Stimulated activated CD8-positive, alpha-beta memory T cell treated with anti-CD3 and anti-CD28 coated beads, Interleukin-2, amount 100 ng/mL, for 1 hour (primary cell): ENCODE measurements at places on chromosomes 16 and 17.

GRCh38 chr17:54785643-54786268 lies 114.9 kb upstream of the TOM1L1 start:
- DNase-seq, result no peak

- DNase-seq, result no peak
Measured at GRCh38 chr17:50686494-50687199, 21.1 kb downstream of the ANKRD40 start.

GRCh38 chr16:1494129-1494640 lies 1.0 kb downstream of the TELO2 start:
- DNase-seq, result no peak

GRCh38 chr17:50394711-50395110 lies 2.6 kb downstream of the LRRC59 start:
- DNase-seq, result no peak

- DNase-seq, result no peak
Measured at GRCh38 chr16:86642087-86642486, 63.7 kb downstream of the FOXL1 start.

- no peak for DNase-seq
Measured at GRCh38 chr16:78768718-78769117, 669.3 kb downstream of the WWOX start.

DNA sequence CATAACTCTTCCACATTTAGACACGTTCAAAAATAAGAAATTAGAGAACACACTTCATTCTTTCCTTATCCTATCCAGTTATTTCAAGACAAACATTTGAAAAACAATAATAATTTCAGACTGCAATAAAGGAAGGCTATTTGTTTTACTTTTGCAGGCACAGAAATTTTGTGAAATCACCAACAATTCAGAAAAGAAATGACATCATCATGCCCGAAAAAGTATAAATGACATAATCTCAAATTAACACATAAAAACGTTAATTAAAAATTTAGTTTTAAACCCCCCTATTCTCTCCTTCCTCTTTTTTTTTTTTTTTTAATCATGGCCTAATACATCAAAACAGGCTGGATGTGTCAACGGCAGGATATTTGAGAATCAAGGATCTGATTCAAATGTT lies 468.4 kb upstream of the RBFOX1 start:
- no peak for DNase-seq

DNA sequence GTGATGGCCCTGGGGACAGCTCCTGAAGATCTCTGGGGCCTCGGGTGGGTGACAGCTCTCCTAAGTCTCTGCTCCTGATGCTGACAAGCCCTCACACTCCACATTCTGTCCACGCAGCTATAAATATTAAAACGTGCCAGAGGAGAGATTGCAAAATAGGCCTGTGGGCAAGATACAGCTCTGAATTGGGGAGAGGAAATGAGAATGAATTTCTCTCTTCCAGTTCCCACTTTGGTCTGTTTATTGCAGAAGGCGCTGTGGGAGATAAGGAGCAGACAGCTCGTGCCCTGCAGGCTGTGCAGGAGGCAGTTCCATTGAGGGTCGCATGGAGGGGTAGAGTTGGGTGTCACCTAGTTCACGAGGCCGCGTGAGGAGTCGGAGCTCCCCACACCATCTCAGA lies 87.5 kb upstream of the SDK2 start:
- no peak for DNase-seq

DNA sequence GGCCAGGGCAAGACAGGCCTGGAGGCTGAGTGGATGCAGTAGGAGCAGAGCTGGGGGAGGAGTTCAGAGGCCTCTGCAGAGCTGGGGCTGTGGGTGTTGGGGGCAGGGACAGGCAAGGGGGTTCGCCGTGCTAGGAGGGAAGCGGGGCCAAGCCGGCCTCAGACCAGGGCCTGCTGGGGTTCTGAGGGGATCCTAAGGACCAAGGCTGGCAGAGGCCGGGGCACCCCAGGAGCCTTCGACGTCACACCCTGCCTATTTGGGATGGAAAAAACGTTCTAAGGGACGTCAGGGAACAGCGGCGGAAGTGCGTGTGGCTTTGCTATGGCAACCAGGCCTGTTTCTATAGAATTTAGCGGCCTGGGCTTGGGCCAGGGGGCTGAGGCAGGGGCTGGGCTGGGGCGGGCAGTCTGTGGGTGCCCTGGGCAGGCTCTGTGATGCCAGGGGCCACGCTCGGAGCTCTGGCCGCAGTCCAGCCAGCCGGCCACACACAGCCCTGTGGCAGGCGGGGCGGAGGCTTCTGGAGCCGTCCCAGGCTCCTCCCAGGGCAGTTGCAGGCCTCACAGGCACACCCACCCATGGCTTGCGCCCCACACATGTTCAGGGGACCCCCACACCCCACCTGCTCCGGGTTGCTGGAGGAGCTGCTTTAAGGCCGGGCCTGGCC lies 3.7 kb downstream of the TRAF7 start:
- DNase-seq, result no peak

DNA sequence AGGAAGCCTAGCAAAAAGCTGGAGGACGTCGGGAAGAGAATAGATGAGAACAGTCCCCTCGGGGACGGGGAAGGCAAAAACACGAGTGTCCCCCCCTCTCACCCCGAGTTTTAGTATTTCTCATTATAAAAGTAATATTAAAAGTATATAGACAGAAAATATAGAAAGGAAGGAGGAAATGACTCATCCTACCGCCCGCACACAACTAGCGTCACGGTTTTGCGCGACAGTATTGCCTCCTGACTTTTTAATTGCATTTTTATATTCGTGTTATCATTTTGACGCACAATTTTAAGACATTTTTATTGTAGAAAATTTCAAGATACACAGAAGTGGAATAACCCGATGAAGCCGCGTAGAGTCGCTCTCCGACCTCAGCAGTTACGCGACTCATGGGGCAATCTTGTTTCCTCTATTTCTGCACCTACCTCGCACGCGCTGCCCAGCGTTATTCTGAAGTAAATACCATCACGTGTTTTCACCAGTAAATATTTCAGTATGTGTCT lies 652 bp upstream of the SLC25A19 start:
- peak; percentile 43 for DNase-seq

GRCh38 chr16:55746081-55746480 lies 86.8 kb downstream of the CES1 start:
- DNase-seq, result no peak
